ENCODE measurements at places on chromosomes 12 and 14.
A peak's percentile ranks its signal among the peaks of the same experiment; 100 is the strongest.

DNA sequence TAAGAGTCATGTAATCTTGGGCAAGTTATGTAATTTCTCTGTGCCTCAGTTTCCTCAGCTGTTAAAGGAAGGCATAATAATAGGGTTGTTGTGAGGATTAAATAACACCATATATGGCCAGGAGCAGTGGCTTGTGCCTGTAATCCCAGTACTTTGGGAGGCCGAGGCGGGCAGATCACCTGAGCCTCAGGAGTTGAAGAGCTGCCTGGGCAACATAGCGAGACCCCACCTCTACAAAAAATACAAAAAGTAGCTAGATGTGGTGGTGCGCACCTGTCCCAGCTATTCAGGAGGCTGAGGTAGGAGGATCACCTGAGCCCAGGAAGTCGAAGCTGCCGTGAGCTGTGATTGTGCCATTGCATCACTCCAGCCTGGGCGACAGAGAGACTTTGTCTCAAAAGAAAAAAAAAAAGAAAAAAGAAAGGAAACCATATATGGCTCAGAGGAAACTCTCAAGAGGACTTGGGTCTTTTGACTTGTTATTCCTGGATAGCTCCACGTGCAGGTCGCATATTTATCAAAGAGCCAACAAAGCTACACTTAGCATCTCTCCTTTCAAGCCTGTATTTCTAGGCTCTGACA, 6.9 kb downstream of the GPRC5A start:
- DNase-seq, result no peak

- DNase-seq, result no peak
These were observed 12.4 kb downstream of the CABP1 start for GRCh38 chr12:120652656-120653435.

GRCh38 chr12:104600036-104600712, 143.4 kb downstream of the CHST11 start:
- DNase-seq, result no peak

DNA sequence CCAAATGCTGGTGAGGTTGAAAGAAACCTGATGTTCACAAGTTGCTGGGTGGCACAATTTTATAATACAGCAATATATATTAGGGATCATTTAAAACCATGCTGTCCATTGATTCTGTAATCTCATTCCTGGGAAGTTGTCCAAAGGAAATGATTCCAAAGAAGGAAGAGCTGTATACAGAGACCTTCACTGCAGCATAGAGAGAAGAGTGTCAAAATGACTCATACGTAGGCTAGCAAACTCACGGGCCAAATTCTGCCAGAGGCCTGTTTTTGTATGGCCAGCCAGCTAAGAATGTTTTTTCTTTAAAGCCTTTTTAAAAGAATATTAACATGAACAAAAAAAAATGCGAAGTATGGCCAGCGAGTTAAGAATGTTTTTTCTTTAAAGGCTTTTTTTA, 69.2 kb upstream of the MED13L start:
- DNase-seq, result peak; percentile 90

DNA sequence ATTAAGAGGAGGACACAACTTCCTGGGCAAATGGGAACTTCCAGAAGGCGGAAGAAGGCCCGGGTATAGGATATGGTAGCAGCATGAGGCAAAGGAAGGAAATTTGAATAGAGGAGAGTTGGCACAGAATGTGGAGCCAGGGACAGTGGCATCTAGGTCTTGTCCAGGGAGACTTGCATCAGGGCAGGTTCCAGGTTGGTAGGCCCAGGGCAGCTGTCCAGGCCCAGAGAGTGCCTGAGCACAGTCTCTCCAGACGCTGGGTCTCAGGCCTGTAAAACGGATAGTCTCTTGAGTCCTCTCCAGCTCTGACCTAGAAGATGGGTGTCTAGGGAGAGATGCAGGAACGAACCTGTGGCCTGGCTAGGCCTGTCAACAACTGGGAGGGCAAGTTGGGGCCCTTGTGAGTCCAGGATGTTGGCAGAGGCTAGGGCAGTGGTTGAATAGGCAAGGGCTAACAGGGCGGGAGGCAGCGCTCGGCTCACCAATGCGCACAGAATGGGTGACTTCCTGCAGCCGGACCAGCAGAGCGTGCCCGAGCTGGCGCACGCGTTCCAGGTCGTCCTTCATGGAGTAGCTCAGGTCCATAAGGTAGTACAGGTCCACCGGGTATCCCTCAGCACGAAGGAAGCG, 9.9 kb downstream of the ITGB7 start:
- no peak for DNase-seq

DNA sequence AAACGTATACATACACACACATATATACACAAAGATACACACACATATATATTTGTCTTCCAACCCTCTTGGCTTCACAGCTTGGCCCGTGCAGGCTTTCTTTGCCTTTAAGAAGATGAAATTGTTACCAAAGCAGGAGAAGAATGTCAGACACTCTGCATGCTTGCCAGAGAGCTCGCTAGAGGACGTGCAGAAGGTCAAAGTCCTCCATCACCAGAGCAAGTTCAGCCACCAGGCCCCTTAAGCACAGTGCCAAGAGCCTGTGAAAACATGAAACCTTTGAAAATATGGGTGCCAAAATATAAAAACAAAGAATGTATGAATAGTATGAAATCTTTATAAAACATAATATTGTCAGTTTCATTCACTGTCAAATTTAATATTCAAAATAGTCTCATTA, 14.9 kb upstream of the MCRS1 start:
- no peak for DNase-seq

DNA sequence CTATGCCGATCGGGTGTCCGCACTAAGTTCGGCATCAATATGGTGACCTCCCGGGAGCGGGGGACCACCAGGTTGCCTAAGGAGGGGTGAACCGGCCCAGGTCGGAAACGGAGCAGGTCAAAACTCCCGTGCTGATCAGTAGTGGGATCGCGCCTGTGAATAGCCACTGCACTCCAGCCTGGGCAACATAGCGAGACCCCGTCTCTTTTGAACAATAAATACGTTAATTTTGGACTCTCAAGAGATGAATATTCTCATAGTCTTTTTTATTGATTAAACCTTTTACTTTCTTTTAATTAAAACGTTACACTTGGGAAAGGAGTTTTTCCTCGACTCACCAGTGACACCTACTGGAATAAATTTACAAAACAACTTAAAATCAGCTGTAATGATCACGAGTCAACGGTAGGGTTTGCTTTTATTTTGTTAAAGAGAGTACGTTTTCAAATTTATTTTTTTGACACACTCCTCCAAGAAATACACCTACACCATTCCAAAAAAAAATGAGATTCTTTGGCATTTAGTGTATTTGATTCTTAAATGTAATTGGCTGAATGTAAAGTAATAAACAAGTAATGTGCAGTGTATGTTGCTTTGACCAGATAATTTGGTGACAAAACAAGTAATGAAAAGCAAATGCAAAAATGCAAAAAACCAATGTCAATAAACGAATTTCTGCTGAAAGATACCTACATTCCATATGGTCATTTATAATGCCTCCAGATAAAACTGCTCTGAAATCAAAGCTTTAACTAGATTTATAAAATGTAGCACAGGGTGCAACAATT, 687 bp upstream of the RPS29 start:
- peak; percentile 82 for DNase-seq
